ENCODE measurements at places on chromosomes 6 and 20. TPM values are rescaled to one million over a fixed set of nuclear protein-coding genes. Genes with fewer than 3 reads are reported as not detected.

Gene ERVFRD-1
- total RNA-seq = not detected

Gene GSTA2
- not detected for total RNA-seq

- no peak for DNase-seq
- H3K27ac ChIP-seq = no peak overlapping the region
- no peaks in the 10 kb centered on the region for H3K36me3 ChIP-seq
- no peak overlapping the region for H3K4me3 ChIP-seq
- peaks cover 35% of the 10 kb centered on the region for H3K4me1 ChIP-seq
Observed at GRCh38 chr6:13769034-13769654, 45.2 kb downstream of the MCUR1 start.

Gene LAMA5
- 120 TPM for total RNA-seq

DNA sequence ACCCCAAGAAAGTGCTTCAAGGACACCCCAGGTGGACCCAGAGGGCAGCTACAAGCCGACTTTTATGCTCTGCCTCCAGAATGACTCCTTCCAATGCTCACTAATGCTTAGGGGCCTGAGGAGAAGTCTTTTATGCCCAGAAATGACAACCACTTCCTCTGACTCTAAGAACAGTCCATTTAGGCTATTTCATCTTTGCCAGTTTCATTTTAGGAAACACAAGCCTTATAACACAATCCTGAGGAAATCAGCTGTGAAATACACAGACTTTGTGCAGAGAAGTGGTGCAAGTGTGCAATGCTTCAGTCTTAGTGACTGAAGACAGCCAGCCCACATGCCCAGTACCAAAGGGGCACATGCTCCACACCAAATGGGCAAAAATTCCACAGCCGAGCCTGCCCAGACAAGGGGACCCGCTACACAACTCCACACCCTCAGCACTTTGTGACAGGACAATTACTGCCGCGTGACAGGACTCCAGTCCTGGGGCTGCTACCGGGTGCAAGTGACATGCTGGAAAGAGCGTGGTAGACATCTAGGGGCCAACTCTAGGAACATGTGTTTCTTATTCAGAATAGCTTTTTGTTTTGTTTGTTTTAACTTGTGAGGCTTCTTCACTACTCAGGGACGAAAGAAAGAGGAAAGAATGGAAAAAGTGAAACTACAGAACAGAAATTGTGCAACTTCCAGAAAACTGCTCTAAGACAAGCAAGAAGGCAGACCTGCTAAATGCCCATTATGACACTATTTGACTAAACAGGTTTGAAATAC is 28.2 kb upstream of the PLAGL1 start:
- H3K27me3 ChIP-seq = no peaks in the 10 kb centered on the region
- no peaks in the 10 kb centered on the region for H3K4me1 ChIP-seq
- DNase-seq = no peak

DNA sequence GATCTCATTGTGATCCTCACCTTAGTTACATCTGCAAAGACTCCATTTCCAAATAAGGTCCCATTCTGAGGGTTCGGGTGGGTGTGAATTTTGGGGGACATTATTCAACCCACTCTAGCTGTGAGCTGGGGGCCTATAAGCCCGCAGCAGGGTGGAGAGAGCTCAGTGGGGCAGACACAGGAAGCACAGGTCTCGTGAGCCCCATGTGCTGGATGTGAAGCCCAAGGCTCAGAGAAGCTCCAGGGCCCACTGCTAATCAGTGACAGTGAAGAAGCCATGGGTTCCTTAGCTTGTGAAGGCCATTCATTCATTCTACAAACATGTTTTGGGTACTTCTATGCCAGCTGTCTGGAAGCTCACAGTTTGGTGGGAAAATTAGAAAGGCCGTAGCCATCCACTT is 47.5 kb downstream of the CHMP4B start:
- H3K36me3 ChIP-seq = peaks cover 43% of the 10 kb centered on the region
- H3K27me3 ChIP-seq = no peaks in the 10 kb centered on the region
- DNase-seq = no peak
- no peak overlapping the region for H3K4me3 ChIP-seq
- no peak overlapping the region for H3K27ac ChIP-seq
- H3K4me1 ChIP-seq = peaks cover 8% of the 10 kb centered on the region

- H3K27me3 ChIP-seq = no peaks in the 10 kb centered on the region
- H3K4me1 ChIP-seq = peaks cover 38% of the 10 kb centered on the region
- no peak overlapping the region for H3K27ac ChIP-seq
- H3K36me3 ChIP-seq = no peaks in the 10 kb centered on the region
Observed at GRCh38 chr6:25370178-25371036, 91.2 kb downstream of the CARMIL1 start.

Gene LGSN
- not detected for total RNA-seq

DNA sequence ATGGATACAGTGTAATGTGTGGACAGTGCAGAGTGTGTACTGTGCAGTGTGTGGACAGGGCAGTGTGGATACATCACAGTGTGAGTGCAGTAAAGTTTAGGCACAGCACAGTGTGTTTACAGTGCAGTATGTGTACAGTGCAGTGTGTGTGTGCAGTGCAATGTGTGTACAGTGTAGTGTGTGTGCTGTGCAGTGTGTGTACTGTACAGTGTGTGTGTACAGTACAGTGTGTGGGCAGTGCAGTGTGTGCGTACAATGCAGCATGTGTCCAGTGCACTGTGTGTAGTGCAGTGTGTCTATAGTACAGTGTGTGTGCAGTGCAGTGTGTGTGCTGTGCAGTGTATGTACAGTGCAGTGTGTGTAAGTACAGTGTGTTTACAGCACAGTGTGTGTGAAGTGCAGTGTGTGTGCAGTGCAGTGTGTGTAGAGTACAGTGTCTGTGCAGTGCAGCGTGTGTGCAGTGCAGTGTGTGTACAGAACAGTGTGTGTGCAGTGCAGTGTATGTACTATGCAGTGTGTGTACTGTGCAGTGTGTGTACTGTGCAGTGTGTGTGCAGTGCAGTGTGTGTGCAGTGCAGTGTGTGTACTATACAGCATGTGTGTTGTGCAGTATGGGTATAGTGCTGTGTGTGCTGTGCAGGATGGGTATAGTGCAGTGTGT is 385.2 kb downstream of the KIF16B start:
- no peak overlapping the region for H3K27ac ChIP-seq
- H3K4me1 ChIP-seq = no peaks in the 10 kb centered on the region
- H3K4me3 ChIP-seq = no peak overlapping the region
- no peaks in the 10 kb centered on the region for H3K36me3 ChIP-seq
- DNase-seq = no peak
- no peaks in the 10 kb centered on the region for H3K27me3 ChIP-seq

DNA sequence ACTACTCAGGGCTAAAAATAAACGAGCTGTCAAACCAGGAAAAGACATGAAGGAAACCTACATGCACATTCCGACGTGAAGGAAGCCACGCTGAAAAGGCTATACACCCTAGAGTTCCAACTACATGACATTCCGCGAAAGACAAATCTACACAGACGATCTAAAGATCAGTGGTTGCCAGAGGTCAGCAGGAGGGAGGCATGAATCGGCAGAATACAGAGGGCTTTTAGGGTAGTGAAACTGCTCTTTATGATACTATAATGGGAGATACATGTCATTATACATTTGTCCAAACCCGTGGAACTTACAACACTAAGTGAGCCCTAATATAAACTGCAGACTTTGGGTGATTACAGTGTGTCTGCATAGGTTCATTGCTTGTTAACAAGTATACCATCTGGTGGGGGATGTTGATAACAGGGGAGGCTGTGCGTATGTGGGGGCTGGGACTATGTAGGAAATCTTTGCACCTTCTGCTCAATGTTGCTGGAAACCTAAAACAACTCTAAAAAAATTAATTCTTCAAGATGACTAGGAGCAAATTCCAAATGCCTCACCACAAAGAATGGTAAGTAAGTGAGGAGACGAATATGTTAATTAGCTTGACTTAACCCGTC is 132.2 kb upstream of the CDH4 start:
- H3K27me3 ChIP-seq = no peaks in the 10 kb centered on the region
- no peak overlapping the region for H3K27ac ChIP-seq
- no peak for DNase-seq
- H3K4me3 ChIP-seq = no peak overlapping the region
- no peaks in the 10 kb centered on the region for H3K36me3 ChIP-seq
- no peaks in the 10 kb centered on the region for H3K4me1 ChIP-seq

DNA sequence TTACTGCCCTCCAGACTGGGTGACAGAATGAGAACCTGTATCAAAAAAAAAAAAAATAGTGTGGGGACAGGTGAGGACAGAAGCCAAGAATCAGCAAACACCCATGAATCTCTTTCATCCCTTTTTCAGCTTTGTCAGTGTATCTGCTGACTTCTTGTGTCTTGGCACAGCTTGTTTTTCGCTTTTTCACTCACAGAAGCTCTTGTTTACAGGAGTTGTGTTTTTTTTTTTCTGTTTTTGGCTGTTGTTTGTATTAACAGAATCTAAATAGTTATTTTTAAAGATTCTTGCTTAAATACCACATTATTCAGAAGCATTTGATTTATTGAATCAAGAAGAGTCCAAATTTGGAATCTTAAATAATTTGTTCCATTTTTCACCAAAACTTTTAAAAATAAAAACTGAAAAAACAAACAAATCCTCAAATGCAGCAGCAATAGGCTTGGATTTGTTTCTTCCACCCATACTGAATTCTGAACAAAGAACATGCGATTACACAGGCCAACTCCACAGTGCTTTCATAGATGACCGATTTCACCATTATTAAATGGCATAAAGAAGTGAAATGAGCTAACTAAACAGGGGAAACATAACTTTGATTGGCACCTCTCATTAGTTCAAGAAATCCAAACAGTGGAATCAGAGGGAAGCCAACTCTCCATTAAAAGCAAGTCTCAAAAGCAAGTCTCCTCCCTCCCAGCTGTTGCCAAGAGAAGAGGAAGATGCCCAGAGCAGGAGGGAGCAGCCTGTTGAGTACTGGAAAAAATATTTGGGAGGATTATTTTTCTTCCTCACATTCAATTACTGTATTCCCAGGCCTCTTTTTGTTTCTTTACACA is 27.2 kb upstream of the GPR63 start:
- no peaks in the 10 kb centered on the region for H3K4me1 ChIP-seq
- no peak overlapping the region for H3K27ac ChIP-seq
- no peak for DNase-seq
- no peaks in the 10 kb centered on the region for H3K27me3 ChIP-seq
- H3K36me3 ChIP-seq = no peaks in the 10 kb centered on the region
- no peak overlapping the region for H3K4me3 ChIP-seq

Gene RUNX2
- total RNA-seq = 3.6 TPM

DNA sequence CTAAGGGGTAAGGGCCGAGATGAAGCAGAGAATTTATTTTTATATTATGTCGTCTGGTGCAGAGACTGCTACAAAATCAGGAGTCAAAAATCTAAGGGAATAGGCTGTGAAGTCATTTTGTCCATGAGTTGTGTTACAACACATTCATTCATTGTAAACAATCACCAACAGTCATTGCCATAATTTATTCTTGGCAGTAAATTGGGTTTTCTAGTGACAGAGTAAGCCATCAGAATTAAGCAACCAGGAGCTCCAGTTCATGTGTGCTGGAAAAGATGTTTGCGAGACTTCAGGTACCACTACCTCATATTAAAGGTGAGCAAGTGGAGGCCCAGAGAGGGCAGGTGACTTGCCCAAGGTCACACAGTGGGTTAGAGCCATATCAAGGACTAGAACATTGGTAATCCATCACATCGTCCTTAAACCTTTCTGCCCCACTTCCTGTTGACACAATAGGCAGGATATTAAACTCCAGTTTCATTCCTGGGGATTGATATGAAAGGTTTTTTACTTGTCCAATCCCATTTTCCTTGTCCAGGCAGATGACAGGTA is 46.0 kb downstream of the E2F3 start:
- H3K4me3 ChIP-seq = no peak overlapping the region
- no peaks in the 10 kb centered on the region for H3K36me3 ChIP-seq
- H3K4me1 ChIP-seq = peaks cover 5% of the 10 kb centered on the region
